Cardiac muscle cell (in vitro differentiated cells and primary cell): ENCODE measurements at places on chromosomes 3 and 15. TPM values are rescaled to one million over a fixed set of nuclear protein-coding genes. Genes with fewer than 3 reads are reported as not detected.

DNA sequence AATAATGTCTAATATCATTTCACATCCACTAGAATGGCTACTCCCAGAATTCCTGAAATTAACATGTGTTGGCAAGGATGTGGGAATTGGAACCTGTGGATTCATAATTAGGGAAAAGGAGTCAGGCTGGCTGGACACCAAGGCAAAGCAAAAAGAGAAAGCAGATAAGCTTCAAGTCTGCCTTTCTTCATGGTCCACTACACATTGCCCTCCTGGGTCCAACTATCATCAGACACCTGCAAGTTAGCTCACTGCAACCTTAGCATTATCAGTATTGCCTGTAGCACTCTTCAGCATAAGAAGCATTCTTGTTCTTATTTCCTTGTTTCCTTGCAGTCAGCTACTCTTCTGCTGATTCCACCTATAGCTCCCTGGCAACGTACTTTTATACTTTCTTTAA lies 124.3 kb downstream of the ZNF280D start:
- H3K4me1 ChIP-seq: no peaks in the 10 kb centered on the region
- no peaks in the 10 kb centered on the region for H3K27me3 ChIP-seq
- no peaks in the 10 kb centered on the region for H3K36me3 ChIP-seq
- no peak overlapping the region for H3K27ac ChIP-seq
- no peak overlapping the region for H3K4me3 ChIP-seq

DNA sequence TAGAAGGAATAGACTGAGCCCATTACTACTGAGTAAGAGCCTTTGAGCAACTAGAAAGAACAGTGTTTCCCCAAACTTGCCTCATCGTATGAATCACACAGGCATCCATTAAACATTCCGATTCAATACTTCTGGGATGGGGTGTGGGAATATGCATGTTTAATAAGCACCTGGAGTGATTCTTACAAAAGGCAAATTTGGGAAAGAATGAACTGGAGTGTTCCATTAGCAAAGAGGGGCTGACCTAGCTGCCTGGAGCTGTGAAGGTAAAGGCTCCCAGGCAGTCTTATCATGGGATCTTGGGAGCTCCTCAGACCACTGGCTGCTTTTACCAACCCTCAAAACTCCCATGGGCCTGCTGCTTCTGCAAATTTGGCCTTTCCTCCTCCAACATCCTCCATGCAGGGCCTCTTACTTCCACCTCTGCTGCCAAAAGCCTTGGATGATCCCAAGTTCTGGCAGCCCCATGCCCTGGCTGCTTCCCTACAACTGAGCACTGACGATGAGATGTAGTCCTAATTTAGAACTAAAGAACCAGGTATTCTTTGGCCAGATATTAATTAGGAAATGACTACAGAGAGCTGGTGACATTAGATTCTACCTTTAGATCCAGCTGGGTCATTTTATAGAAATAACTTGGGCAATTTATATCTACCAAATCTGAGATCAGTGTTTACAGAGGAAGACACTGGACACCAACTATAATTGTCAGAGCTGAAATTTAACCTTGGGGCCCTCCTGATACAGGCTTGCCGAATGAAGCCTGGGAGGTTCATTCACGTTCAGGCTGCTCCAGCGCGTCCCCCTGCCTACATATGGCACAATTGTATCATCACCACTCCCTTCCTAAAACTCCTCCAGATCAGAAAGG lies 11.2 kb upstream of the HOMER2 start:
- no peaks in the 10 kb centered on the region for H3K4me1 ChIP-seq
- DNase-seq: no peak
- H3K27me3 ChIP-seq: no peaks in the 10 kb centered on the region
- H3K4me3 ChIP-seq: no peak overlapping the region

The MOBP gene
- polyA plus RNA-seq: not detected in 2 replicates

The SIN3A gene
- 19.2 and 28.4 TPM in 2 replicates for polyA plus RNA-seq
